ENCODE measurements at places on chromosomes 13 and 19.

- DNase-seq = no peak
These were observed 1.8 kb upstream of the CREB3L3 start for GRCh38 chr19:4151623-4152022.

DNA sequence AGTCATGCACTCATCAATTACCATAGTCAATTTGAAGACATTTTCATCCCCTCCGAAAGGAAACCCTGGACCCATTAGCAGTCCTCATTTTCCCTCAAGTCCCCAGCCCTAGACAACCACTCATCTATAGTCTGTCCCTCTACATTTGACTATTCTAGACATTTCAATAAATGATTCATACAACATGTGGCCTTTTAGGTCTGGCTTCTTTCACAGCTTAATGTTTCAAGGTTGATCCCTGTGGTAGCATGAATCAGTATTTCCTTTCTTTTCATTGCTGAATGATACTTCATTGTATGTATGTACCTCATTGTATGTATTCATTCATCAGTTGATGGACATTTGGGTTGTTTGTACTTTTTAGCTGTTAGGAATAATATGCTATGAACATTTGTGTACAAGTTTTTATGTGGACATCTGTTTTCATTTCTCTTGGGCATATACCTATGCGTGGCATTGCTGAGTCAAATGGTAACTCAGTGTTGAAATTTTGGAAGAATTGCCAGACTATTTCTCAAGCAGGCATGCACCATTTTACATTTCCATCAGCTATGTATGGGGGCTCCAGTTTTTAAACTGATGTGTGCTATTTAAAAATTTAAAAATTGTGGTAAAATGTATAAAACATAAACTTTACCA, 18.4 kb downstream of the SPATA13 start:
- no peak for DNase-seq

DNA sequence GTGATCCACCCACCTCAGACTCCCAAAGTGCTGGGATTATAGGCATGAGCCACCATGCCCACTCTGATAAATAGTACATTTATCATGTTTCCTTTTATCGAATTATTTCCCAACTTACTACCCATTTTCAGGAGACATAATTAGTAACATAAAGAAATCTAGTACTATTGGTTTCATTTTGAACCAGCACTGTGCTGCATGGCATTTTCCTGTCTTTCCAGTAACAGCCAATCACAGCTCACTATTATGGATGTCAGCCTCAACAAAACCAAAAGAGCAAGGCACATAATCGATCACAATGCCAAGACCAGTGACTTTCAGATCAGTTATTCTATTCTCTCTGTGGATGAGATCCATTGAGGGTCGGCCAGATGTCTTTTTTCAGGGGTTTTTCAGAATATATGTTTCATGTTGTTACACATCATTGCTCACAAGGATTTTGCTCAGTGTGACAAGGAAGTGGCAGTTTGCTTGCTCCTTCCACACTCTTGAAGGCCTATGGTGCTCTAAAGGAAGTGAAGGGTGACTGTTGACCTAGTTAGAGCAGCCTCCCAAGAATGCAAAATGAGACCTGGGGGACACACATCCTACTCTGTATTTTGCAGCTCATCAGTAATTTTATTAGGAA, 233.4 kb downstream of the KCNRG start:
- DNase-seq = no peak

DNA sequence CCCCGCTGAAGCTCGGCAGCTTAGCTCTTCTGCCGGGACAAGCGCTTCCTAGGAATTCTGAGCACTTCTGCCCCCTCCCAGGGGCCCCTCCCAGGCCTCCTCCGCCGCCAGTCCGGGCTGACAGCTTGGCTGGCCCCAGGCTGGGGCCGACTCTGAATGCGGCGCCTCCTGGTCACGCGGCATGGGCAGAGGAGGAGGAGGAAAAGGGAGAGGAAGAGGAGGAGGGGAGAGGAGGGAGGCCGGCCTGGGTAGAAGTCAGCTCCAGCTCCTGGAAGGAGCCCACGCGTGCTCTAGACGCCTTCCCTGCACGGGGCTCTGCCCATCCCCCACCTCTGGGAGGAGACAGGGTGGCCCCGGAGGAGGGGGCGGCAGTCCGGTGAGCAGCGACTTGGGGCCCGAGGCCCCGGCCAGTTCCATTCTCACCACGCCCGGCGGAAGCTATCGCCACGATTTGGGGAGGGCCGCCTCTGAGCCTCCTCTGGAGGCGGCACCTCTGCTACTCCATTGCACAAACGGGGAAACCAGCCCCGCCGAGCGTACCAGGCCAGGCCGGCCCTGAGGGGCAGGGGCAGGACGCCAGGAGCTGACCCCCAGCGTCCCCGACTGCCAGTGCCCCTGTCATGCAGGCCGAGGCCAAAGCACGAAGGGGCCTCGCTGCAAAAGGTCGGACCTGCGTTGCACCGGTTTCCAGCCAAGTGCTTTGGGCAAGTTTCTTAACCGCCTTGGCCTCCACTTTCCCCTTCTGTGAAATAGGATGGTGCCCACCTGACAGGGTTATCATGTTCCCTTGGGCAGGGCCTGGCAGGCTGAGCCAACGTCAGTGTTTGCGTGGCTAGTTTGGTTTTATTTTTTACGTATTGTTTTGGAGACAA, 31.6 kb downstream of the CCNE1 start:
- DNase-seq = peak; percentile 21

- no peak for DNase-seq
These were observed 68.8 kb downstream of the SLC7A9 start for GRCh38 chr19:32800754-32801153.

DNA sequence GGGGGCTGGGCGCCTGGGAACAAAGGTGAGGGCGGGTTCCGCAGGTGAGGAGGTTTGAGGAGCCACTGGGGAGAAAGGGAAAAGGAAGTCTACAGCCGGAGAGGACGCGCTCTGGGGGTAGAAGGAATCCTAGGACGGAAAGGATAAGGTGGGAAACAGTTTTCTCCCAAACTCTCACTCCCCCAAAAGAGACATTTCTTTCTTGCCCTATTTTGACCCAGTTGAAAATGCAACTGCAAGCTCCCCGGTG, 651 bp upstream of the POLR1D start:
- DNase-seq = no peak

DNA sequence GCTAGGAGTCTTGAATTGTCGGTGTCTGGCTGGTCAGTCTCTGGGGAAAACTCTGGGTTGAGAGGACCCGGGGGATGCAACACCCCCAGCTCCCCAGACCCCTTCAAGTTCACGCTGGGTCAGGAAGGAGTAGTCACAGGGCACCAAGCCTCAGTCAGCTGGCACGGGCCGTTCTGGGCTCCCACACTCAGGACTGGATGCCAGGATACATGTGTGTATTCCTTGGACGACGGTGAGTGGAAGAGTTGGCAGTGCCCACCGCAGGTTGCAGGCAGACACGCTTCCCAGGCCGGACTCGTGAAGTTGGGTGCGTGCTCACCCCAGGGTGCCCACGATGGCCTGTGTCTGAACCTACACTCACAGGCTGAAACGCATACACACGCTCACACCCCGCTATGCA, 5.5 kb downstream of the GADD45B start:
- DNase-seq = no peak

DNA sequence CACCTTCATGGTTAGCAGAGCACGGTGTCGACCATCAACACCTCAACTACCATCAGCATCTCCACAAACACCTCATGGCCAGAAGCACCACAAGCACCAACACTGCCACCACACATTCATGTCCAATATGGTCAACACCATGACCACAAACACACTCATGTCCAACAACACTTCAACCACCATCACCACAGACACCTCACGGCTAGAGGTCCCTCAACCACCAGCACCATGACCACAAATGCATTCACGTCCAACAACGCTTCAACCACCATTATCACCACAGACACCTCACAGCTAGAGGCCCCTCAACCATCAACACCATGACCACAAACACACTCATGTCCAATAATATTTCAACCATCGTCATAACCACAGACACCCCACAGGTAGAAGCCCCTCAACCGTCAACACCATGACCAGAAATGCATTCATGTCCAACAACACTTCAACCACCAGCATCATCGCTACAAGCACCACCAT, 10.2 kb downstream of the TRAPPC5 start:
- DNase-seq = no peak

GRCh38 chr19:52237197-52237596, 32.2 kb upstream of the ZNF766 start:
- DNase-seq = no peak

- DNase-seq = no peak
These were observed 21.5 kb downstream of the ELL start for GRCh38 chr19:18500376-18500775.

GRCh38 chr13:42769650-42770049, 11.7 kb upstream of the FAM216B start:
- no peak for DNase-seq

GRCh38 chr13:21076253-21076652, 14.9 kb upstream of the LATS2 start:
- no peak for DNase-seq

DNA sequence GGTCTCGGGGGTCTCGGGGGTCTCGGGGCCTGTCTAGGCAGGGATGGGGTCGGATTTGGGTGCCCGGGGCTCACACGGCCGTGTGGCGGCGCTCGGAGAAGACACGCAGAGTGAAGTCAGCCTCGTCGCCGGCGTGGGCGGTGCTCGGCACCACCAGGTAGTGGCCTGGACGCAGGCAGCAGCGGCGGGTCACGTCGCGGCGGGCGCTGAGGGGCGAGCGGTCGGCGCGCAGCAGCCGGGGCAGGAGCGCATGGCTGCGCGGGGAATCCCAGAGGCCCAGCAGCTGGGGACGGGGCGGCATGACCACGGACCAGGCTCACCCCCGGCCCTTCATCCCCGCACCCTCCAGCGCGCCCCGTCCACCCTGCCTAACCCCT, 8.2 kb downstream of the CAPN12 start:
- no peak for DNase-seq

GRCh38 chr13:23824371-23824770, 64.8 kb downstream of the MIPEP start:
- DNase-seq = no peak

DNA sequence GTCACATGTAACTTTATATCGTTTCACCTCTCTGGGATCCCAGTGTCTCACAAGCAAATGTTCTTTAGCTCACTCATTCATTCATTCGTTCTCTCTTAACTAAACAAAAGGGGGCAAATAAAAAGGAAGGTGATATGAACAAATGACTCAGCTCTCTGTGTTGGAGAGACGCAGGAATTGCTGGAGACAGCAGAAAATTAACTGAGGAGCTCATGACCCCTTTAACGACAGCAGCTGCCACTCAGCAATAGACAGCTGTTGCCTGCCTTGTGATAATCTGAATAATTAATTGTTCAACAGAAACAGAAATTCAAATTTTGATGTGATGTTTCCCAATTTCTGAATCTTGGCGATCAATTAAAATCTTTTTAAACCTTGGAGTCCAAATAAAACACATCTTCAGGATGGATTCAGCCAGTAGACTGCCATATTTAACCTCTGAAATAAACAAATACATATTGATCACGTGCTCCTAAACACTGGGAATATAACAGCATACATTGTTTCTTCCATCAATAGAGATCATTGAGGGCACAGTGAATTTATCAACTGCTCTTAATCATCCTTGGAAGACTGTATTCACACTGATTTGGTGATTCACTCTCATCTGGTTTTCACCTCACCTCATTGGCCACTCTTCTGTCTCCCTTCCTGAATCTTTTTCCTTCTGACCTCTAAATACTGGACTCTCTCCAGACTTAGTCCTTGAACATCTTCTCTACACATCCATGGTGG, 63.3 kb downstream of the MBNL2 start:
- DNase-seq = no peak

- DNase-seq = no peak
These were observed at the start of gene FBXO17 for GRCh38 chr19:38975214-38975860. TSS of gene FBXO17 (minus strand) at chr19:38975742. CDS start at chr19:38950319, 25,423 bp downstream.

DNA sequence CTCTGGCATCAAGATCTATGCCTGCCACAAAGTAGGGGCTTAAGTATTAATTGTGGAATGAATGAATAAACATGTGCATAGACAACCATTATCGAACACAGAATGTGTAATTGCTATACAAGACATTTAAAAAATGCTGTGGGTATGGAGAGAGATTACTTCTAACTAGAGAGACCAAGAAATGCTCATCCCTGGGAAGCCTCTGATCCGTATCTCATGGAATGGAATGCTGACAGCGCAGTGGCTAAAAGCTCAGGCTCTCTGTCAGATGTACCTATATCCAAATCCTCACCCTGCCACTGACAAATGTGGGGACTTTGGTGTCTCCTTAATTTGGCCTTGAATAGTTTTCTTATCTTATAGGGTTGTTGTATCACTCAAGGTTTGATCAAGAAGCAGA, 22.7 kb upstream of the MBNL2 start:
- no peak for DNase-seq

GRCh38 chr19:55669418-55670279, 5.4 kb upstream of the EPN1 start:
- DNase-seq = no peak

GRCh38 chr13:18978447-18978846, 203.2 kb downstream of the TUBA3C start:
- DNase-seq = no peak

DNA sequence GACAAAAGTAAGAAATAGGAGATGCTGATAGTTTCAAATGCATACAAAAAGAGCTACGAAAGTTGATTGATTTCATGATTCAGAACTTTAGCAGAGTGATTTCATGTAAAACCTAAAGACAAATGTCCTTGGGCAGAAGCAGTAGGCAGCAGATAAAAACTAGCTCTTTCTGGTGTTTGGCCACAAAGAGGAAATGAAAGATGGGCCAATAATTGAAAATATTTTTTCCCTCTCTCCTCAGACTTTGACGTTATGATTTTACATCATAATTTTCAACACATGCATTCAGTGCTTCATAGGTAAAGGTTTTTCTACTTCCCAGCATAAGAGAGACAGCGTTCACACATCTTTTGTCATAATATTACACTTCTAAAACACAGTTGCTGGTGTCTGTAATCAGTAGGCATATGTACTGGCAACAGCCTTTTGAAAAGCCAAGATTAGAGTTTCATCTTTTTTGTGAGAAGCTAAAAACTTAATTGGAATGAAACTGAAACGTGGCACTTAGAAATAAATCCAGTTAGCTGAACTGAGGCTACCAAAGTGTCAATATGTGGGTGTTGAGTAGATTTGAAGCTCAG, 9.3 kb downstream of the SCEL start:
- DNase-seq = no peak

- DNase-seq = no peak
These were observed 2.5 kb downstream of the ZNF430 start for GRCh38 chr19:21022996-21023395.

Data from NAMALWA (cell line).